Chondrocyte (in vitro differentiated cells): ENCODE measurements at places on chromosomes 12 and 14.

GRCh38 chr14:74314576-74314975 lies 11.8 kb upstream of the ABCD4 start:
- peaks cover 3% of the 10 kb centered on the region for H3K27me3 ChIP-seq
- peaks cover 5% of the 10 kb centered on the region for H3K4me1 ChIP-seq
- H3K4me3 ChIP-seq: no peak overlapping the region
- H3K36me3 ChIP-seq: no peaks in the 10 kb centered on the region
- DNase-seq: no peak
- H3K27ac ChIP-seq: no peak overlapping the region

- H3K27me3 ChIP-seq: no peaks in the 10 kb centered on the region
- H3K4me3 ChIP-seq: no peak overlapping the region
- H3K4me1 ChIP-seq: peaks cover 47% of the 10 kb centered on the region
- H3K36me3 ChIP-seq: peaks cover 2% of the 10 kb centered on the region
- H3K27ac ChIP-seq: peak overlapping the region; percentile 71
Measured at GRCh38 chr12:69388371-69388770, 28.8 kb downstream of the YEATS4 start.

- H3K36me3 ChIP-seq: no peaks in the 10 kb centered on the region
- H3K27me3 ChIP-seq: no peaks in the 10 kb centered on the region
- no peaks in the 10 kb centered on the region for H3K4me1 ChIP-seq
- H3K27ac ChIP-seq: no peak overlapping the region
Measured at GRCh38 chr14:33068626-33069025, 129.9 kb downstream of the NPAS3 start.

- peaks cover 21% of the 10 kb centered on the region for H3K4me1 ChIP-seq
- no peak overlapping the region for H3K27ac ChIP-seq
- DNase-seq: no peak
- H3K27me3 ChIP-seq: no peaks in the 10 kb centered on the region
Measured at GRCh38 chr12:12010277-12011039, 60.3 kb upstream of the BCL2L14 start.

DNA sequence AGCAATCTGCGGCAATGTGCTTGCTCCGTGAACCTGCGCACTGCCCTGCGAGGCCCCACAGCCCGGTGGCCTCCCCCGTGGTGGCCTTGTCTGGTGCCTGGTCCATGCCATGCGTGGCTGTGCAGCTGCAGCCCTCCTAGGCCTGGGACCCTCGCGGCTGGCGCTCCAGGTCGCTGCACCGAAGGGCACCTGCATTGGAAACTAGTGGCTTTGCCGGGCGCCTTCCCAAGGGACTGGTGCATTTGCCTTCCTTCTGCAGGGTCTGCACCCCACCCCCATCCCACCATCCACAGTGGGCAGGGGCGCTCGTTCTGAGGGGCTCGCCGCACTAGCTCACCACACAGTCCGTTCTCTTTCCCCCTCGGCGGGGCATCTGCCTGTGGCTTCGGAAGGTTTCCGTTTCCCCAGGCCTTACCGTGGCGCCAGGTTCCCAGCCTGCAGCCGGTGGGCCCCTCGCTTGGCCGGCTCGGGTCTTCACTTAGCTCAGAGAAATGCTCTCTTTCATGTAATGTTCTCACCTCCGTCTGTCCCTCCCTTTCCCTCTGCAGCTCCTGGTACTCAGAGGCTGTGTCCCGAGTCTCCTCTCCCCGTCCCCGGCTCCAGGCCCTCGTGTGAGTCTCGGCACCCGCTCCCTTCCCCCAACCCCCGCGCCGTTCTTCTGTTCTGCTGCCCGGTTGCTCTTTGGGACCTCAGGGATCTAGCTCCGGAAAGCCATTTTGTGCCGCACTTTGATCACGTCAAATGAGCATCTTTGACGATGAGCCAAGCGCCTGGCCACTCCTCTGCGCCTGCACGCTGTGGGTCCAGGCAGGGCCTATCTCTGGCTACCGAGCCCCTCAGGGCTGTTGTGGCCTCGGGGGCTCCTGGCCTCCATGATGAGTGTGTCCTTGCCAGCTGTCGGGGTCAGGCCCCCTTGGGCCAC lies 31.9 kb downstream of the JAG2 start:
- DNase-seq: peak; percentile 70
- H3K27ac ChIP-seq: no peak overlapping the region
- H3K27me3 ChIP-seq: peaks cover 12% of the 10 kb centered on the region
- no peaks in the 10 kb centered on the region for H3K4me1 ChIP-seq
- H3K36me3 ChIP-seq: peaks cover 12% of the 10 kb centered on the region

DNA sequence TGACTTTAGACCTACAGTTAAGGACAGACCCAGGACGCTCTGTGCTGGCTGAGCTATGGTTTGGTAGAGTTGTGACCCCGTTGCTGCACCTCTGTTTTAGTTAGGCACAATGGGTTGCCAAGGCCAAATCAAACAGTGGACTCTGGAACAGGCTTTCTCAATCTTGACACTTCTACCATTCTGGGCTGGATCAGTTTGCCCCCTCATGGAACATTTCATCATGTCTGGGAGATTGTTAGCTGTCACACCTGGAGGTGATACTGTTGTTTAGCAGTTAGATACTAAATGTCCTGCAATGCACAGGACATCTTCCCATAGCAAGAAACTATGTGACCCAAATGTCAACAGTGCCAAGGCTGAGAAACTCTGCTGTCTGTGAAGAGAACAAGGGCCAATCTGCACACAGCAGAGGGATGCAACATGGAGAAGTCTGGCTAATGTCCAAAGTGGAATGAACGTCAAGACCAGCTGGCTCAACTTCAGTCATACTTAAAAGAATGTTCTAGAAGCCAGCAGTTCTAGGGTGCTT lies 65.6 kb upstream of the DICER1 start:
- H3K4me1 ChIP-seq: peaks cover 56% of the 10 kb centered on the region
- no peaks in the 10 kb centered on the region for H3K27me3 ChIP-seq
- no peak overlapping the region for H3K4me3 ChIP-seq
- no peaks in the 10 kb centered on the region for H3K36me3 ChIP-seq
- peak overlapping the region; percentile 71 for H3K27ac ChIP-seq

- peaks cover 16% of the 10 kb centered on the region for H3K27me3 ChIP-seq
- no peaks in the 10 kb centered on the region for H3K36me3 ChIP-seq
- no peak overlapping the region for H3K4me3 ChIP-seq
- H3K4me1 ChIP-seq: no peaks in the 10 kb centered on the region
- no peak for DNase-seq
Measured at GRCh38 chr14:24060984-24061913, 9.4 kb downstream of the CARMIL3 start.

GRCh38 chr14:49583629-49584028 lies 2.6 kb downstream of the RPS29 start:
- peak overlapping the region; percentile 54 for H3K4me3 ChIP-seq
- peaks cover 13% of the 10 kb centered on the region for H3K36me3 ChIP-seq
- peaks cover 50% of the 10 kb centered on the region for H3K4me1 ChIP-seq
- H3K27me3 ChIP-seq: no peaks in the 10 kb centered on the region
- DNase-seq: no peak

- H3K4me1 ChIP-seq: no peaks in the 10 kb centered on the region
- DNase-seq: no peak
- no peak overlapping the region for H3K27ac ChIP-seq
- H3K36me3 ChIP-seq: peaks cover 4% of the 10 kb centered on the region
Measured at GRCh38 chr14:105856676-105857219, 330.4 kb downstream of the TMEM121 start.

- peak overlapping the region; percentile 28 for H3K4me3 ChIP-seq
- H3K4me1 ChIP-seq: peaks cover 11% of the 10 kb centered on the region
- H3K27me3 ChIP-seq: peaks cover 69% of the 10 kb centered on the region
Measured at GRCh38 chr14:74240794-74241651, 1.8 kb downstream of the VSX2 start.

DNA sequence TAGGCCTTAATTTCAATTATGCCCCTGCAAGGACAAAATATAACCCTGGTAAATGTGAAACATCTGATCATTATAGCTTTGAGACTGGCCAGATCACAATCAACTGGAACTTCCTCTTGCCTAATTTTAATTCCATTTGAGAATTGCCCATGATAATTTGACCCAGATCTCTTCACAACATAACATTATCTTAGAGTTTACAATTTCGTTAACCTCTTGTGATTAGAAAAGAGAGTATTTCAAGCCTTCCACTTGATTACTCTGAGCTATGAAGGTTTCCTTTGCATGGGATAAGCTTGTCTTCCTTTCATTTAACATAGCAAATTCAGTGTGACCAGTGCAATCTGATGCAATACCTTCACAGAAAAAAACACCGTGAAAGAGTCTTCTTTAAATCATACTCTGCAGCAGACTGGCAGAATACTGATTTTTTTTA lies 143.6 kb downstream of the DUSP6 start:
- no peaks in the 10 kb centered on the region for H3K27me3 ChIP-seq
- peak overlapping the region; percentile 49 for H3K27ac ChIP-seq
- no peak overlapping the region for H3K4me3 ChIP-seq
- H3K4me1 ChIP-seq: peaks cover 34% of the 10 kb centered on the region
- no peak for DNase-seq

GRCh38 chr12:54000116-54001114 lies at the start of gene HOXC9:
HOXC9 (plus strand) TSS chr12:54000161; CDS start chr12:54000189, 28 bp downstream.
- H3K4me1 ChIP-seq: peaks cover 11% of the 10 kb centered on the region
- peak within 1 kb of the TSS; percentile 50 for H3K4me3 ChIP-seq
- no peak for DNase-seq
- peaks cover 89% of the 10 kb centered on the region for H3K27me3 ChIP-seq
- no peak within 1 kb of the TSS for H3K27ac ChIP-seq

DNA sequence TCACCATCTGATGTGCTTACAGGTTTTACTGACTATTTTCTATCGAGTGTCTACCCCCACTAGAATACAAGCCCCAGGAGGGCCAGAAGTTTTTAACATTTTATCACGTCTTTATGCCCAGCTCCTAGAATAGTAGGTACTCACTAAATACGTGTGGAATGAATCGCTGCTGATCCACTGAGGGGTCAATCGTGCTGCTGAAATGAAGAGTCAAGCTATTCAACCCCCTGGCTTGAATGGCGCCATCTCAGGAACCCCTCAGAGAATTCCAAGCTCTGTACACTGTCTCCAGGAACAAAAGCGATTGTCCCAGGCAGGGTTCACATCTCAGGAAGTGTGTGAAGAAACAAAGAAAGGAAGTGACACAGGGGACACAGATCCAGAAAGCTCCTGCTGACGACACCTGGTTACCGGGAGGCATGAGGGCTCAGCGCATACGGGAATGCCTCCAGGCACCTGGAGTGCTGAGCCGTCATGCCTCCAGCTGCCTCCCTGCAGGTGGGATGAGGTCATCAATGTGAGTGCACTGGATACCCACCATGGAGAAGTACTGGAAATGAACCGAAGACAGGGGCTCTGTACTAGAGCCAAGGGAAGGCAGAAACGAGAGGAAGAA lies 45.6 kb downstream of the PITPNM2 start:
- no peak overlapping the region for H3K27ac ChIP-seq
- H3K27me3 ChIP-seq: no peaks in the 10 kb centered on the region
- H3K36me3 ChIP-seq: peaks cover 4% of the 10 kb centered on the region
- no peak overlapping the region for H3K4me3 ChIP-seq
- DNase-seq: no peak

GRCh38 chr14:90714811-90715210 lies 101.4 kb downstream of the TTC7B start:
- H3K27me3 ChIP-seq: no peaks in the 10 kb centered on the region
- no peak overlapping the region for H3K4me3 ChIP-seq
- no peak for DNase-seq
- H3K4me1 ChIP-seq: peaks cover 23% of the 10 kb centered on the region
- peaks cover 8% of the 10 kb centered on the region for H3K36me3 ChIP-seq
- H3K27ac ChIP-seq: no peak overlapping the region

DNA sequence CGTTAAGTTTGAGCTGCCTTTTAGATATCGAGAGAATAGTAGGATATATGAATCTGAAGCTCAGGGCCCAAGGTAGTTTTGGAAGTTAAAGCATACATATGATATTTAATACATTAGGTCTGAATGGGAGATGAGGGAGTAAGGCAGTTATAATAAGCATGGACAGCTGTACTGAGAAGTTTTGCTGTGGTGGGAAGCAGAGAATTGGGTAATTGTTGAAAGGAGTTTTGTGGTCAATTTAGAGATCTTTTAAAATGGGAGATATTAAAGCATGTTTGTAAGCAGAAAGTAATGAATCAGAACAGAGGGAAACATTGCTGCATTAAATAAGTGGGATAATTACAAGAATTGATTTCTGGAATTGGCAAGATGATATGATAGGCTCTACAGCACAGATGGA lies 21.3 kb downstream of the TBK1 start:
- H3K36me3 ChIP-seq: peaks cover 36% of the 10 kb centered on the region
- DNase-seq: no peak
- H3K27me3 ChIP-seq: no peaks in the 10 kb centered on the region

GRCh38 chr12:22530-23201 lies 43.9 kb upstream of the IQSEC3 start:
- no peaks in the 10 kb centered on the region for H3K4me1 ChIP-seq
- H3K27me3 ChIP-seq: no peaks in the 10 kb centered on the region
- DNase-seq: no peak
- no peak overlapping the region for H3K27ac ChIP-seq

GRCh38 chr14:53384536-53384935 lies 231.4 kb upstream of the DDHD1 start:
- no peaks in the 10 kb centered on the region for H3K36me3 ChIP-seq
- no peaks in the 10 kb centered on the region for H3K27me3 ChIP-seq
- DNase-seq: no peak
- no peak overlapping the region for H3K4me3 ChIP-seq
- no peak overlapping the region for H3K27ac ChIP-seq

GRCh38 chr14:36449903-36450302 lies 70.1 kb downstream of the NKX2-1 start:
- H3K4me3 ChIP-seq: no peak overlapping the region
- H3K4me1 ChIP-seq: no peaks in the 10 kb centered on the region
- DNase-seq: no peak
- no peak overlapping the region for H3K27ac ChIP-seq
- no peaks in the 10 kb centered on the region for H3K36me3 ChIP-seq

DNA sequence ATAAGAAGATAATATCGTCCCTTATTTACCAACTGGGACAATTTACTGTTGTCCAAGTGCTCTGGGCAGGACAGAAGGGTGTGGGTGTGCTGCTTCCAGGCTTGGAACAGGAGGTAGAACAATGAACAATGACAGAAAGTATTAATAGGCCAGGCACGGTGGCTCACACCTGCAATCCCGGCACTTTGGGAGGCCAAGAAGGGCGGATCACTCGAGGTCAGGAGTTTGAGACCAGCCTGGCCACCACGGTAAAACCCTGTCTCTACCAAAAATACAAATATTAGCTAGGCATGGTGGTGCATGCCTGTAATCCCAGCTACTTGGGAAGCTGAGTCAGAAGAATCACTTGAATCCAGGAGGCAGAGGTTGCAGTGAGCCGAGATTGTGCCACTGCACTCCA lies 2.5 kb downstream of the IFI27 start:
- no peak for DNase-seq
- no peak overlapping the region for H3K4me3 ChIP-seq
- H3K4me1 ChIP-seq: peaks cover 15% of the 10 kb centered on the region
- no peak overlapping the region for H3K27ac ChIP-seq
- H3K36me3 ChIP-seq: no peaks in the 10 kb centered on the region

GRCh38 chr12:114684098-114684869 lies at the start of gene TBX3:
TBX3 (minus strand) TSS chr12:114684175; CDS start chr12:114683200, 975 bp downstream.
- no peak for DNase-seq
- H3K27ac ChIP-seq: peak within 1 kb of the TSS; percentile 96
- peaks cover 55% of the 10 kb centered on the region for H3K27me3 ChIP-seq
- H3K36me3 ChIP-seq: peaks cover 7% of the 10 kb centered on the region

DNA sequence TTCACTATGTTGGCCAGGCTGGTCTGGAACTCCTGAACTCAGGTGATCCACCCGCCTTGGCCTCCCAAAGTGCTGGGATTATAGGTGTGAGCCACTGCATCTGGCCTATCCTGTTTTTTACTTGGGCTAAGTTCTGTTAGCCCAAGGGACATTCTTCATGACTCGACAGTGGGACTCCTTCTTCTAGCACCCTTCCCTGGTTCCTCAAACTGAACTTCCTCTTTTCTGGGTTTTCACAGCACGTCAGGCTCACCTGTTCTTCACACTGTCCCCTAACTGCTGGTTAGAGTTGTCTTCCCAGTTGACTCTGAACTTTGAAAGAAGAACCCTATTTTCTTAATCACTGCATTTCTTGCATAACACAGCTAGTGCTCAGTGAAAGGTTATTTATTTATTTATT lies 22.5 kb downstream of the CABP1 start:
- no peak overlapping the region for H3K4me3 ChIP-seq
- H3K36me3 ChIP-seq: no peaks in the 10 kb centered on the region
- no peak for DNase-seq
- peaks cover 8% of the 10 kb centered on the region for H3K27me3 ChIP-seq
